Peyer's patch (tissue), 4 donors: ENCODE measurements at places on chromosomes 1 and 21. TPM values are rescaled to one million over a fixed set of nuclear protein-coding genes. Genes with fewer than 3 reads are reported as not detected.

The CCDC185 gene
- not detected for total RNA-seq

- DNase-seq, result no peak
These were observed 36.8 kb downstream of the RNF11 start for GRCh38 chr1:51272916-51273315.

DNA sequence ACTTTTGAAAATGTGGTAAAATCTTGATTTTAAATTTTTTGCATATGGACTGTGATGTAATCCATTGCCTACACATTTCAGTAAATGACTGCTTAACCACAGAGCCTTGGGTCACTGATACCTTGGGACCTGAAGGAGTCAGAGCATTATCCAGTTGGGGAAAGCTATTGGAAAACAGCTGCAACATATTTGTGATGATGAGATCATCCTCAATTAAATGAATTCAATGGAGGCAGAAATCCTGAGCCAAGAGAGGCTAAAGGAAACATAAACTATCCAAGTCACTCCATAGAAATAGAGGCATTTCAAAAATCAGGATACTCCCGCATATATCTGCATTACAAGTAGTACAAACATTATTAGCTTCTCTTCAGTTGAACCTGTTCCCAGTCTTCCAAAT lies 99.8 kb upstream of the PRMT6 start:
- DNase-seq, result no peak

DNA sequence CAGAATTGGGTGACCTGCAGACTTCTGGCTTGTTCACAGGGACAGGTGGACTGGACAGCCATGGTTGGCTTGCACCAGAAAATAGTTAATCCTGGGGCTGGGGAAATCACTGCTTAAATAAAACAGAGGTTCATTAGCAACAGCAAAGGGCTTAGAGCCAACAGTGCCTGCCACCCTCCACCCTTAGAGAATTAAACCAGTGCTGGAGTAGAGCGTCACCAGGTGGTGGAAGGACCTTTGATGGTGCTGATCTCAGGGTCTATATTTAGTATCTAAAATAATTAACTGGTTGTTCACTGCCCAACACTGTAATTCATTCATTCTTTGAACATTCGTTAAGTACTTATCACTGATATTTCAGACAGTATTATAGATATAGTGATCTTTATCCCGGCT lies 34.7 kb upstream of the PDE9A start:
- no peak for DNase-seq

The RHCE gene
- not detected for total RNA-seq

DNA sequence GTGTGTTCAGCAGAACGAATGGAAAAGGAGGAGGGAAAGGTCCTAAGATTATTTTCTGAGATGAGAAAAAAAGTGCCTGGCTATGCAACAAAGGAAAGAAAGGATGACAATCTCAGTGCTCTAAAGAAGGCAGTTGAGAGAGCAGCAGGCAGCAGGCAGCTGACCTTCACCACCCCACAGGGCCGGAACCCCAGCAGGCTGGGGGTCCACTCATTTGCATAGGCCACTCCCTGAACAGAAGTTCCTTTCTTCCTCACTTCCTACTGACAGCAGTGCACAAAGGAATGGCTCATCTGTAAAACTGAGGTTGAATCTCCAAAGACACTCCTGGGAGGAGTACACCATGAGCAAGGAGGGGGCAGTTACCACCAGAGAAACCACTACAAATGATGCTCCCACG lies 41.4 kb upstream of the TNR start:
- no peak for DNase-seq

- no peak for DNase-seq
These were observed 131.2 kb downstream of the URB2 start for GRCh38 chr1:229757226-229757625.

DNA sequence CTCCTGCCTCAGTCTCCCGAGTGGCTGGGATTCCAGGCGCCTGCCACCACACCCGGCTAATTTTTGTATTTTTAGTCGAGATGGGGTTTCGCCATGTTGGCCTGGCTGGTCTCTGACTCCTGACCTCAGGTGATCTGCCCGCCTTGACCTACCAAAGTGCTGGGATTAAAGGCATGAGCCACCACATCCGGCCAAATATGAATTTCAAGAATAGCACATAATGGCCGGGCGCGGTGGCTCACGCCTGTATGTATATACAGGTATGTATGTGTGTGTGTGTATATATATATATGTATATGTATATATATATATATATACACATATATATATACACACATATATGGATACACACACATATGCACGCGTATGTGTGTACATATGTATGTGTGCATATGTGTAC lies 95.2 kb downstream of the ZP4 start:
- no peak for DNase-seq

The PADI1 gene
- not detected for total RNA-seq

The PGLYRP4 gene
- not detected for total RNA-seq

GRCh38 chr1:186798960-186799688 lies 29.6 kb upstream of the PLA2G4A start:
- no peak for DNase-seq

The KLHDC7A gene
- total RNA-seq, result 0.27 TPM

The RIIAD1 gene
- not detected for total RNA-seq

- DNase-seq, result peak; percentile 55
These were observed 11.3 kb downstream of the CDA start for GRCh38 chr1:20600156-20600555.

The SYT11 gene
- 5.6 TPM for total RNA-seq

DNA sequence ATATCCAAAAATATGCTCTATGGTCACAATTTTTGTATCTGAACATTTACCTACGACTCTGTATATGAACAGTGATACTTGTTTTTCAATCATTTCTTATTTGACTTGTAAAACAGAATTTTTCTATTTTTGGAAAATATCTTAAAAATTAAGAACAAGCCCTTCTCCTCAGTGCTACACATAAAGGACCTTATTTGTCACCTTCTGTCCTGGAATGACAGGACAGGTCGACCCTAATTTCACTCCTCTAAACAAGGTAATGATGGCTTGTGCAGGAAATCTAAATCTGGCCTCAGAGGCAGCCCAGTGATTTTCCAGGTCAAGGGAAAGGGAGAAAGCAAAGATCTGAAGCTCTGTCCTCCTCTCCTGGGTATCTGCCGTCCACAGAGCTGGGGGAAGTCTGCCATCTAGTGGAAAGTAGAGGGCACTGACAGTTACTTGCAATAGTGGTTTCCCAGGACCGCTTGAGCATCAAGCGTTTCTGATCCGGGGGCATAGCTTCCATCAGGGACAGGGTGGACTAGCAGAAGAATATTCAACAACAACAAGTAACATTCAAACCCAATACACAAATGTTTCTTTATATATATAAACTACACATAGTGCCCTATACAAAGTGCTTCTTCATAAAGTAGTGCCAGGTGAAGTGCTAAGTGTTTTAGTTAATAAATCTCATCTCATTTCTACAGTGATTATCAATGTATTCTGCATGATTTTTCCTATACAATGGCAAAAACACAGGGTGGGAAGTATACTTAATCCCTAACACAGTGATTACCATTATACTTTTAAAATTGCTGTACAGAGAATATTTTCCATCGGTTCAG lies 74.6 kb downstream of the SLC25A24 start:
- DNase-seq, result no peak

GRCh38 chr21:46368533-46369285 lies 44.8 kb downstream of the PCNT start:
- DNase-seq, result no peak

DNA sequence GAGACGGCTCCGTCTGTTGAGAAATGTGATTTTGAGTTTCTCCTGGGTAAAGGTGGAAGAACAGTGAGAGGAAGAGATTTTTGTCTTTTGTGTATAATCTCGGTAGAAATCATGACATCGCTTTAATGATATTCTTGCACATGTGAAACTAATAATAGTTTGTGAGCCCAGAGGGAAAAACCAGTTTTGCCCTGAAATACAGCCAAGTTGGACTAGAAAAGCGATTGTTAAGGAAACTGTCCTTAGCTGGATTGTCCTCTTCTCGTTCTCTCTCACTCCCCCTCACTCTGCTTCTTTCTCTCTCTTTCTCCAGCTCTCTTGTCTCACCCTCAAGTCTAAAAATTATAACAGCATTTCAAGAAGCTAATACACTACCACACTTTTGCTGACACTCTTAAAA lies 17.1 kb downstream of the KCNJ6 start:
- no peak for DNase-seq

The INPP5B gene
- 41.2 TPM for total RNA-seq

The NTMT2 gene
- total RNA-seq, result not detected

DNA sequence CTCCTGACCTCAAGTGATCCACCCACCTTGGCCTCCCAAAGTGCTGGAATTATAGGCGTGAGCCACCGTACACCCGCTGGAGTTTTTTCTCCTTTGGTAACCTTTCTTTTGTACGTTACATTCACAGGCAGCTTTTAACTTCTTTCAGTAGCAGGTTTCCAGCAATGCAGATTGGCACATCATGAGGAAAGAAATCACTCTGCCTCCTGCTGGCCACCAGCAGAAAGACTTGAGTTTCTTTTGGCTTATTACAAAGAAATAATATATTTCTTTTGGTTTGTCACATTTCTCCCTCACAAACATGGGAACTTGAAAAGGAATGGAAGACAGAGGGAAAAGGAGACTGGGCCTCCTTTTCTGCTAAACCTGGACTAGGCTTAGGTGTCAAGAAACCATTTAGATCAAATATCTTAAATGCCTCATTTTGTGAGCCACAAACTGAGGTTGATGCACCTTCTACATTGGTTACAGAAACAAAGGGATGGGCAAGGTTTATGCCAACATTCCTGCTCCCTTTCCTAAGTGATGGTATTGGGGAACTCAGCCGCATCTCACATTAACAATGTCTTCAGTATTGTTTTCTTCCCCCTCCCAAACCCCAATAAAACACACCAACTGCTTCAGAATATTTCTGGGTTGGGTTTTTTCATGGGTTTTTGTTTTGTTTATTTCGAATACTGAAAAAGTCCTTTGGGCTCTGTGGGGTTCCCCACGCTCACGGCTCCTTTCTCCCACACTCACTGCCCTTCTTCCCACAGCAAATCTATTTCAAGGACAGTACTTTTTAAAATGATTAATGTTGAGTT lies 7.7 kb downstream of the ENSA start:
- DNase-seq, result peak; percentile 86

GRCh38 chr1:61143821-61144424 lies 61.6 kb downstream of the NFIA start:
- DNase-seq, result no peak

DNA sequence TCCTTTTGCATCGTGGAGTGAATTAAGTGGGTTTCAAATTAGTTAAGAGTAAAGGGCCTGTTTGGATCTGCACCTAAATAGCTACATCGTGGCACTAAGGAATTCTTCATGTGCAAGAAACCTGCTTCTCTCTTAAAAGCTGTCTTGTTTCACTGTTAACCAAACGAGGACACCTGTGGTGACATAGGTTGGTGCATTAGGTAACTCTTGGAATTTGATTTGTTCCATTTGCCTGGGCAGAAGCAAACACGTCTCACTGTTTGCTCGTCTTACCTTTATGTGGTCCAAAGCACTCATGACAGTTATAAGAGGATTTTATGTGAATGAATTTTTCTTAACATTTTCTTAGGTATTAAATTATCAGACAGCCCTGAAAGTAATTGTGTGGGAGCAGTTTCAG lies 60.9 kb downstream of the PRDM2 start:
- no peak for DNase-seq

DNA sequence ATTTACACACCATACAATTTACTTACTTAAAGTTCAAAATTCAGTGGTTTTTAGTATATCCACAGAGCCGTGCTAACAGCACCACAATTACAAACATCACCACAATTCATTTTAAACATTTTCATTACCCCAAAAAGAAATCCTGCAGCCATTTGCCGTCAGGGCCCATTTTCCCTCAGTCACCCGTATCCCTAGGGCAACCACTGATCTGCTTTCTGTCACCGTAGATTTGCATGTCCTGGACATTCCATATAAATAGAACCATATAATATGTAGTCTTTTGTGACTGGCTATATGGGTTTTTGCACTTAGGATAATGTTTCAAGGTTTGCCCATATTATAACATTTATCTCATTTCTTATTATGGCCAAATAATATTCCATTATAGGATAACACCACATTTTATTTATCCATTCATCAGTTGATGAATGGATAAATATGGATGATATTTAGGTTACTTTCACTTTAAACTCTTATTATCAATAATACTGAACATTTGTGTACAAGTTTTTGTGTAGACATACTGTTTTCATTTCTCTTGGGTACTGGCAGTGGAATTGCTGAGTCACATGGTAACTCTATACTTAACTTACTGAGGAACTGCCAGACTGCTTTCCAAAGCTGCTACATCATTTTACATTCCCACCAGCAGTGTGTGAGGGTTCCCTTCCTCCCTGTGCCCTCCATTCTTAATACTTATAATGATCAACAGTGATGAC lies 68.9 kb downstream of the ST3GAL3 start:
- no peak for DNase-seq

DNA sequence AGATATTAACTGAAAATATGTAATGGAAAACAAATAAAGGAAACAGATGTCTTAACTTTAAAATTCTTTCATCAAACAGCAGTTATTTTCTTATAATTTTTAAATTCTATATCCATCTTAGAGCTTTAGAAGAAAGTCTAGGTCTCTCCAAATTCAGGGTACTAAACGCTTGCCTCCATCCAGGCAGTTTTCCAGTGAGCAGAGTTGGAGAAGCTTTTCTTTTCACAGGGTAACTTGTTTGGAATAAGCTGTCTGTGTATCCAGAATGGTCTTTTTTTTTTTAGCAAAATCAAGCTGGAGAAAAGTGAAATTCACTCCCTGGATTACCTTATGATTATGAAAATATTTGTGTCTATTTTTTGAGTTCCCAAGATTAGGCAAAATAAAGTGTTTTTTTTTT lies 88.6 kb downstream of the DDAH1 start:
- DNase-seq, result no peak
